ENCODE measurements at places on chromosomes 6 and 20.

GRCh38 chr6:84409911-84410310, 182.5 kb upstream of the CEP162 start:
- DNase-seq: no peak

DNA sequence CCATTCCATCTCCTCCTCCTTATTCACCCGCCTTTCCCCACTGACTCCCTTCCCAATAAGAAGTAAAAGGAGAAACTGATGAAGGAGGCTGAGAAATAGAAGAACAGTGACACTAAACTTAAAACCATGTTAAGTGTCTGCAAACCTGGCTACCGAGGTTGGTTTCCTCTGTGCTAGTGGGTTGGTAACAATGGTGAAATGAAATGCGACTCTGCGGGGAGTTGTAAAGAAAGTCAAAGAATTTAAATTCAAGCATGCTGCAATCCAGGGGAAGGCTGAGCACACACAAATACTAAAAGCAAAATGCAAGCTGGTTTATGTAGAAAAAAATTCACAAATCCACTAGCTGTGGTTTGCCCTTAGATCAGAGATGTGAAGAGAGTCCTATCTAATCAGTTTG, 155.2 kb upstream of the PDE10A start:
- no peak for DNase-seq

DNA sequence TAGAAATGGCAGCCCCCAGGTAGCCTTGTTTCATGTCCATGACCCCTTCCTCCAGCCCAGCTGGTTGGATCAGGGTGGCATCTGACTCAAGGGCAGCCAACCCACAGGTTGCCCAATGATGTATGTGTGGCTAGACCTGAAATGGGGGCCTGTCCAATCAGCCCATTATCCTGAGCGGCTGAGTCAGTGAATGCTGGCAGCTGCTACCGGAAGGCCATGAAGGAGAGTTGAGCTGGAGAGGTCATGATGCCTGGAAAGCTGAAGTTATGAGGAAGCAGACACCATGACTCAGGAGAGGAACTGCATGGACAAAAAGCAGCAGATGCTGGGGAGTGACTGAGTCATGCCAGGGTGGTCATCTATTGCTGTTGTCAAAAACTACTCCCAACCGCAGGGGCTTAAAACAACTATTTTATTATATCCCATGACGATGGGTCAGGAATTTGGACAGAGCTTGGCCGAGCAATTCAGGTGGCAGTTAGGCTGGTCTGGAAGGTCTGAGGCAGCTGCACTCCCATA, 67.3 kb downstream of the MDGA1 start:
- no peak for DNase-seq

DNA sequence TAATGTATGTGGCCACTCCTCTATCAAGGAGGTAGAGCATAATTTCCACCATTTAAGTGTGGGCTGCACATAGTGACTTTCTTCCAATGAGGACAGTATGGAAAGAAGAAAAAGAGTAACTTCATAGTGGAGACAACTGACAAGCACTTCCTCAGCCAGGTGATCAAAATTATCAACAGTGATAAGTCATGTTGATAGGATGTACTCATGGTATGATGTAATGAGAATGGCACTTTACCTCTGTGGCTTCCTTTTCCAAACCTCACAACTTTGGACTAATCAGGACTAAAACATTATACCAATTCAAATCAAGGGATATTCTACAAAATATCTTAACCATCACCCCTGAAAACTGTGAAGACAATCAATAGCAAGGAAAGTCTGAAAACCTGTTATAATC, 302.3 kb upstream of the CITED2 start:
- no peak for DNase-seq

DNA sequence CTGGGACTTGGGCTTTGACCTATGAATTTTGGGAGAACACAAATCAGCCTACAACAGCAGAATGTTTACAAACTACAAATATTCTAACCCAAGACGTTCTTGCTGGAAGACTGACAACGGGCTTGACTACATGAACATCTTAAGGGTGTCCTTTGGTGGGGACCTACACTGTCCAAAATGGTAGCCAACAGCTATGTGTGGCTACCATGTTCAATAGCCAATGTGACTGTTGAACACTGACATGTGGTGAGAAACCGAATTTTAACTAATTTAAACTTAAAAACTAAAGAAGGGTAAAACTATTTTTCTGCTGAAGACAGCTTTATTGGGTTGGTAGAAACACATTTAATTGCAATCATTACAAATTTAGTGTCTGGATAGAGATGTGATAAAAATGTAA, 30.1 kb downstream of the LINC00237 start:
- no peak for DNase-seq

DNA sequence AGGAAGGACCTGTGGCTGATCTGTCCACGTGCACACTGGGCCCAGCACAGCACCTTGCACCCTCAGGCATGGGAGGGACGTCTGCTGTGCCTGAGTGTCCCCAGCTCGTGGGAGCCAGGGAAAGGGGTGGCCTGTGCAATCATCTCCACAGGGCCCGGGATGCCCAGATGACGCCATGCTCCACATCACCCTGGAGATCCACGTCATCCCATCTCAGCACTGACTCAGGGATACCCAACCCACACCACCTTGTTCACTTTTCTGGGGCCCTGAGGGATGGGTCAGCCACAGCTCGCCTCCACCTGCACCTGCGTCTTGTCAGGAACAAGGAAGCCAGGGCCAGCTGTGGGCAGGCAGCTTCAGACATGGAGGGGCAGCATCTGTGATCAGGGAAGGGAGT, 48.2 kb downstream of the RAB44 start:
- no peak for DNase-seq
